ENCODE measurements at places on chromosomes 11 and 22.

DNA sequence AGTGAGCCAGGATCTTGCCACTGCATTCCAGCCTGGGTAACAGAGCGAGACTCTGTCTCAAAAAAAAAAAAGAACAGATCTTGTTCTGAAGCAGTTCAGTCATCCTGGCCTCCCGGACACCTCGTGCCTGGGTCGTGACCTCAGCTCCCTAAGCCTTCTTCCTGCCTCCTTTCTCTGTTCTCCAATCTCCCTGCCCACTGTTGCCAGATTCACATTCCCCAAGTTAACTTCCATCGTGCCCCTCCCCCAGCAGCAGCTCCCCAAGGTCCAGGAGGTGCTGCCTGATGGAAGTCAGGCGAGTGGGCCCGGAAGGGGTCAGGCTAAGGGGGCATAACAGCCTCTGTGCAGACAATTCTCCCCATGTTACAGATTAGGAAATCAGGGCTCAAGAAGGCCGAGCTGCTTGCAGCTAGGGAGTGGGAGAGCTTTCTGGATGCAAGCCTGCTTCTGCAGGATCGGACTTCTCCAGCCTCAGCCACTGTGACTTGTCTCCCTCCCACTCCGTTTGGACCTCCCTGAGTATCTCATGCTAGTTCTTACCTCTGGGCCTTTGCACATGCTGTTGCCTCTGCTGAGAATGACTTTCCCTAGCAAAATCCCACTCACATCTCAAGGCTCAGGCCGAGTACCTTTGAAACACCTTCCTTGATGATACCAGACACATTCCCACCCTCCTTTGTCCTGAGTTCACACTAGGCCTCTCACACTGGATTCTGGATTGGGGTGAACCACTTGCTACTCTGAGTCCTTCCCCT lies 14.3 kb upstream of the TMEM184B start:
- no peak for DNase-seq

DNA sequence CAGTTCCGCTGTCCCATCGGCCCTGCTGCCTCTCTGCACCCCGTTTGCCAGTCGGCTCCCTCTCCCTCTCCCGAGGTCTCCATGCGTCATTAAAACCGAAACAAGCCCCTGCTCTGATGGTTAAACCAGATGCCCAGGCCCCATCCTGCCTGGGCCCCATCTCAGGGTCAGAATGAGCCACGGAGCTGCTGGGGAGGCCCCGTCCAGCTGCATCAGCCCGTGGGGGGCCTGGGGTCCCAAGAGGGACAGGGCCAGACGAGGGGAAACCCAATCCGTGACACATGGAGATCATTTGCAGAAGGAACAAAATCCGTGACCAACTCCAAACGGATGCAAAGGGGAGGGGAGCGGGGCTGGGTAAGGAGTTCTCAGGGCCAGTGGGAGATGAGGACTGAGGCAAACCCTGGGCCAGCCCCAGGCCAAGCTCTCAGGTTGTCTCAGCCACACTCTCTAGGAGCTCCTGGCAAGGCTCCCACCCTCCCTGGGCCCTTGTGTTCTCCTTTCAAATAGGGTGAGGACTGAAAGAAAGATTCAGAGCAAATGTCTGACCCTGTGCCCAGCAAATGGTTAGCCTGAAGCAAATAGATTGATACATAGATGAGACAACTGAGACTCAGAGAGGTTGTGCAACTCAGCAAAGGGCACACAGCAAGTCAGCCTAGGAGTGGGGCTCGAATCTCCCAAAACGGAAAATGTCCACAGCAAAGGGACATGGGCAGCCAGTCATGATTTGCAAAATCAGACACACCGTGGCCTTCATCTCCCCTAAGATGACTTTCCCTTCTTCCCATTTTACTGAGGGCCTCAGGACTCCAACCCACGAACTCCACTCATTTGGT lies 162.1 kb downstream of the MN1 start:
- DNase-seq: no peak

DNA sequence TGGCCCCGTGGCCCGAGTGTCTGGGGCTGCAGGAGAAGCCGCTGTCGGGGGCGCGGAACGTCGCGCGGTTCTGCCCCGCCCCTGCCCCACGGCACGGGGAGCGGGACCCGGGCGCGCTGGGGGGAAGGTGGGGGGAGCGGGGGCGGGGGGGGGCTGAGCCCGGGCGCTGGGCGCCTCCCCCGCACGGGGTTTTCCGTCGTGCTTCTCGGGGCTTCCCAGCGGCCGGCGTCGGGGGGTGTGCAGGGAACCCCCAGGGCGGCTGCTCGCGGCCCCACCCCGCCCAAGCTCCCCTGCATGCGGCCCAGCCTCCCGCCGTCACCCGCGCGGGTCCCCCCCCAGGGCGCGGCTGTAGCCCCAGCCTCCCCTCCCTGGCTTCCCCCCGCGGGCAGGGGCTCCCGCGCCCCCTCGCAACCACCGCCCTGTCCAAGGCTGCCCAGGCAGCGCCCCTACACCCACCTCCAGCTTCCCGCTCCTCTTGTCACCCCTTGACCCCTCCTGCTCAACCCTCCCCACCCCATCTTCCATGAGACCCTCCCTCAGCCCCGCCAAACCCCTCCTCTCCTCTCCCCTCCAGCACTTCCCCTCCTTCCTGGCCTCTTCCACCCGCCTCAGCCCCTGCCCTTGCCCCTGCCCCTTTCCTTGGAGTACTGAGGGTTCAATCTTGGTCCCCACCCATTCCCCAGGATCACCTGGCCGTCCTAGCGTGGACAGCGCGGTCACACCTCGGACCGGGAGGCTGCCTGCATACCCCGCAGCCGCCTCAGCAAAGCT lies 1.7 kb downstream of the IL17REL start:
- no peak for DNase-seq

- DNase-seq: no peak
Observed at GRCh38 chr22:36155702-36156101, 4.9 kb downstream of the APOL3 start.

- DNase-seq: no peak
Observed at GRCh38 chr22:44754998-44755397, 2.6 kb downstream of the ARHGAP8 start.

DNA sequence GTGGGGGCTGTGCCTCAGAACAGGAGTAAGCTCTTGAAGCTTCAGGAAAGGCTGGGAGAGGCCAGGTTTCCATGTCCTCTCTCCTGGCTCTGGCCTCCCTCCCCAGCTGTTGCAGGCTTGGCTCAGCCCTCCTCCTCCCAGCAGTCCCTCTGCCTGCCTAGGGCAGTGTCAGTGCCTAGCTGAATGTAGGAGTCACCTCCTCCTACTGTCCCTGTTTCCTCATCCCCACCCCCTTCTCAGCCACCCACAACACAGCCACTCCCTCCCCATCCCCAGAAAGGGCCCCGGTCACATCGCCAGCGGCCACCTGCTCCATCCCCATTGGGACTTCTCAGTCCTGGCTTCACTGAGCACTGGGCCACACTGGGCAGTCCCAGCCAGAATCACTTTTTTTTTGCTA lies 2.9 kb upstream of the FBLN1 start:
- DNase-seq: no peak

GRCh38 chr22:17562906-17563870 lies at the start of gene SLC25A18:
Gene SLC25A18, plus strand, starts transcription at chr22:17563498. Its CDS starts 16,447 bp downstream, at chr22:17579945.
- no peak for DNase-seq

- DNase-seq: peak; percentile 8
Observed at GRCh38 chr11:67117672-67118180, 1.3 kb upstream of the KDM2A start.

DNA sequence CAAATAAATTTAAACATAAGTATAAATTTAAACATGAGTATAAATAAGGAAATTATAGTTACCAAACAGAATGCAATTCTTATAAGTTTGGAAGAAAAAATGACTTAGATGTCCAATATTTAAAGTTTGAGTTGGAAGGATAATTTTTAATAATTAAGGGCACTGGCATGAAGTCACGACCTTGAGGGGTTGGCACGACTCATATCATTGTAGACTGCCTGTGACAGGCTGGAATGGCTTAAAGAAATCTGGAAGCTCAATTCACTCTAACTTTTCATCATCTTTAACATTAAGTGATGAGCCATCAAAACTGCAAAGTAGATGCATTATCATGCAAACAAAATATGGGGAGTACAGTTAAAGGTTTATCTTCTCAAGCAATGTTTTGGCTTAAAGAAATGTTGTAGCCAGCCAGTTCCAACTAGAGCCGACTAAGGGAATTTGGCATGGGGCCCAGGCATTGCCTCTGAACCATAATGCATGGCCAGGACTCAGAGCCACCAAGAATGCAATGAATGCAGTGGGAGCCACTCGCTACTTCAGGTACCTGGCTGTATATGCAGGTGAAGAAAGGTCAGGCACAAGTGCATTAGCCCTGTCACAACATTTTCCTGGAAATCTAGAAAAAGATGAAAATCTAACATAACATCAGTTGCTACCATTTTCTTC lies 33.4 kb downstream of the PGR start:
- DNase-seq: no peak

GRCh38 chr22:30841273-30841672 lies 127.3 kb downstream of the MORC2 start:
- peak; percentile 72 for DNase-seq

DNA sequence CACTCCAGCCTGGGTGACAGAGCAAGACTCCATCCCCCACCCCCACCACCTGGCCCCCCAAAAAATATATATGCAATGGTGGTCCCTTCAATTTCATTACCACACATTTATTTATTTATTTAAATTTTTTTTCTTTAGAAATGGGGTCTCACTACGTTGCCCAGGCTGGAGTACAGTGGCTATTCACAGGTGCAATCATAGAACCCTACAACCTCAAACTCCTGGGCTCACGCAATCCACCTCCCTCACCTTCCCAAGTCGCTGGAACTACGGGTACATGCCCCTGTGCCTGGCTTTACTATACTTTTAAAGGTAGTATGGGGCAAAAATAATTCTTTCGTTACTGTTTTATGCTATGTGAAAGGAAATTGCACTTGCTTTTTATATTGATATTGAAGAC lies 50.9 kb upstream of the EP300 start:
- no peak for DNase-seq

DNA sequence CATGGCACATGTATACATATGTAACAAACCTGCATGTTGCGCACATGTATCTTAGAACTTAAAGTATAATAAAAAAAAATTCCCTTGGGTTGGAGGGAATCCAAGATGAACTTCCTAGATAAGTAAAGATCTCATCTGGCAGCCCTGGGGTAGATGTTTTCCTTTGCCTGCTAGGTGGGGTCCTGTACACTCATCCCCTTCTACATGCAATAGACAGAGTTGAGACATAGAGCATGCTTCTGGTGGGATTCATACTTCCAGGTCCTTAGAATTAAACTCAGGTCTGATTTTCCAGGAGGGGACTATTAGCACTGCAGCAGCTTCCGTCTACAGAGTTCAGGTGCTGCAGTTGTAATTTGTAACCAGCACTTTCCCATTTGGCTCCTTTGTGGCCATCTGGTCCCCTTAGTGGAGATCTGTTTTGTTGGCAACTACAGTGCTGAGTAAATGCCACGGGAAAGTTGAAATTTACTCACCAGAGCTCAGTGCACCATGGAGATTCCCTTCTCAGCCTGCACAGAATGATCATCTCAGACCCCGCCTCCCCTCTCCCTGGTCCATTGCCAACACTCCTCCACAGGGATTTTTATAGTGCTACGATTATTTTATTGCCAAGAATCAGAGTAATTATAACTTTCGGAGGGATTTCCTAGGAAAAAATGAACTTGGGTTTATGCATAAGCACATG lies 220.1 kb upstream of the E2F8 start:
- DNase-seq: no peak

DNA sequence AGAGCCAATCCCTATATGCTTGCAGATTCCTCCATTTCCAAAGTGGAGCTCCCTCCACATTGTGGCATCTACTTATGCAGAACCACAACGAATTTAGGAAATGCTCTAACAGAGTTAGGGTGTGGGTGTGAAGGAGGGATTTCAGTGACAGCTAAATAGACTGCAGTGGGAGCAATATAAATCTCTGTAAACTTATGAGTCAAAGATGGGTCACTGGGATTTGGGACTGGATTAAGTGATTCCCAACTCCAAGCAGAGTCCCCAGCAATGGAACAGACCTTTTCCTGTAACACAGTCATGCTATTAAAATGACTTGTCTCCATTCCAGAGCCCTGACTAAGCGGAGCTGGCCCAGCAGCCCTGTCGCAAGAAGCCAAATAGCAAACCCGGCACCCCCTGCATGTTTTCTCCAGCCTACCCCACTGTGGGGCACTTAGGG lies 36.6 kb downstream of the RPL27A start:
- peak; percentile 97 for DNase-seq

GRCh38 chr11:12100841-12101242 lies 9.5 kb upstream of the MICAL2 start:
- no peak for DNase-seq

DNA sequence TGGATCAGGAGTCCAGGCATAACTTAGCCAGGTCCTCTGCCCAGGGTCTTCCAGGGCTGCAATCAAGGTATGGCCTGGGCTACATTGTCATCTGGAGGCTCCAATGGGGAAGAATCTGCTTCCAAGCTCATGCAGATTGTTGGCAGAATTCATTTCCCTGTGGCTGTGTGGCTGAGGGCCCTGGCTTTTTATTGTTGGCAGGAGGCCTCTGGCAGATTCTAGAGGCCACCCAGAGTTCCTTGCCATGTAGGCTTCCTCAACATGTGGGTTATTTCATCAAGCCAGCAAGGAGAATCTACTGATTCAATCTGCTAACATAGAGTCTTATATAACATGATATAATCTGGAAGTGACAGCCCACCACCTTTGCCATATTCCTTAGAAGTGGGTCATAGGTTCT lies 16.4 kb upstream of the EP300 start:
- DNase-seq: no peak

- no peak for DNase-seq
Observed at GRCh38 chr11:43631732-43632131, 48.8 kb upstream of the HSD17B12 start.

- peak; percentile 55 for DNase-seq
Observed at GRCh38 chr11:288478-289397, at the start of gene PGGHG. Gene PGGHG, plus strand, starts transcription at chr11:289126. Its CDS starts 691 bp downstream, at chr11:289817.

DNA sequence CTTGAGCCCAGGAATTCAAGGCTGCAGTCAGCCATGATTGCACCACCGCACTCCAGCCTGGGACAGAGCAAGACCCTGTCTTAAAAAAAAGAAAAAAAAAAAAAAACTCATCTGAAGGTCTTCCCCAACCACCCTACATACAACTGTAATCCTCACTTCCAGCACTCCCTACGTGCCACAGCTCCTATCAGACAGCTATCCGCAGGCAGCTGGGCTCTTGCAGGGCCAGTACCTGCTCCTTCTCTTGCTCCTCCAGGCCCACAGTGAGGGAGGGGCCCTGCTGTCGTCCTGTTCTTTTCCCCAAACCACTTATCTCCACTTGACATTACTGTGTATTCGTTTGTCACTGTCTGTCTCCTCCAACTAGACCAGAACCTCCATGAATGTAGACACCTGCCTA lies 156.1 kb upstream of the NECTIN1 start:
- DNase-seq: no peak

DNA sequence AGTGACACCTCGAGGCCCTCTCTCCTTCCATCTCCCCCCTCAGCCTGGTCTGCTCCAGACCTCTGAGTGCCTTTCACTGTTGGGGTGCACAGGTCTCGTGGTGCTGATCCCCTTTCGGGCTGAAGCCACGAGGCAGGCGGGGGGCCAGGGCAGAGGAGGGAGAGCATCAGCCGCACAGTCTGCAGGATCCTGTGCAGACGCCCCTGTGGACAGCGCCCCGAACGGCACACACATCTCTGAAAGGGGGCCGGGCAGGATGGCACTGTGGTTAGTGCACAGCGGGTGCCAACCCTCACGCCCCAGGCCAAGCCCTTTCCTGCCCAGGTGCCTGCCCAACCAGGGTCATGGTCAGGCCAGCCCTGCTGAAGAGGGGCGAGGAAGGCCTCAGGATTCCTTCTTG lies 56.7 kb downstream of the CACNA1I start:
- no peak for DNase-seq

- no peak for DNase-seq
Observed at GRCh38 chr22:29208879-29209623, 3.4 kb downstream of the EMID1 start.

- no peak for DNase-seq
Observed at GRCh38 chr11:59008947-59009346, 69.7 kb downstream of the GLYATL1 start.

Data from ELR (cell line).